ENCODE measurements at places on chromosomes 3 and 15.

GRCh38 chr15:67085818-67086636 lies 20.6 kb downstream of the SMAD3 start:
- peak; percentile 39 for DNase-seq

DNA sequence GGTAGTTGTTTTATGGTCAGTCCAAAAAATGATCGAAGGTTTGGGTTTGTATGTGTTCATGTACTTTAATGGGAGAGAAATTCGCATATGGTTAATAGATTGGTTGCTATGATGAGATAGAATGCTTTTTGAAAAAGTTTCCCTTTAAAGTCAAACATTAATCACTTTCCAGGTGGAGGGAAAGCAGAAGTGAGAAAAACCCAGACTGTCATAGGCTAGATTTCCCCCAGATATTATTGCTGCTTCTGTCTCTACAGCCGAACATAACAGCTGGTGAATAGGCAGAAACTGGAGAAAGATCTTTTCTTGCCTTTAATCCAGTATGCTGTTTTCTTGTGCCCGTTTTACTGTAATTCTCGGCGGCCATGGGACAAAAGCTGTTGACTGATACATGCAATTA lies 287.6 kb downstream of the SOX2 start:
- no peak for DNase-seq

GRCh38 chr3:32699429-32699828 lies 14.4 kb downstream of the CNOT10 start:
- DNase-seq: no peak

- no peak for DNase-seq
These were observed 98.6 kb upstream of the ARHGEF26 start for GRCh38 chr3:154022606-154023005.

Measured in GM12891 (cell line).